AG10803 (cell line): ENCODE measurements at places on chromosomes 2 and 18.

- no peak for DNase-seq
Measured at GRCh38 chr18:46538376-46538775, 118.6 kb downstream of the LOXHD1 start.

DNA sequence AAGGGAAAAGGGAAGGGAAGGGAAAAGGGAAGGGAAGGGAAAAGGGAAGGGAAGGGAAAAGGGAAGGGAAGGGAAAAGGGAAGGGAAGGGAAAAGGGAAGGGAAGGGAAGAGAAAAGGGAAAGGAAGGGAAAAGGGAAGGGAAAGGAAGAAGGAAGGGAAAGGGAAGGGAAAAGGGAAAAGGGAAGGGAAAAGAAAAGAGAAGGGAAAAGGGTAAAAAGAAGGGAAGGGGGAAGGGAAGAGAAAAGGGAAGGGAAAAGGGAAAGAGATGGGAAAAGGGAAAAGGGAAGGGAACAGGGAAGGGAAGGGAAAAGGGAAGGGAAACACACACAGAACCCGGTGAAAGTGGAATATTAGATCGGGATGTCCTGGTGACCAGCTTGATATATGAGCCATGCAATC is 40.8 kb downstream of the EIPR1 start:
- no peak for DNase-seq

DNA sequence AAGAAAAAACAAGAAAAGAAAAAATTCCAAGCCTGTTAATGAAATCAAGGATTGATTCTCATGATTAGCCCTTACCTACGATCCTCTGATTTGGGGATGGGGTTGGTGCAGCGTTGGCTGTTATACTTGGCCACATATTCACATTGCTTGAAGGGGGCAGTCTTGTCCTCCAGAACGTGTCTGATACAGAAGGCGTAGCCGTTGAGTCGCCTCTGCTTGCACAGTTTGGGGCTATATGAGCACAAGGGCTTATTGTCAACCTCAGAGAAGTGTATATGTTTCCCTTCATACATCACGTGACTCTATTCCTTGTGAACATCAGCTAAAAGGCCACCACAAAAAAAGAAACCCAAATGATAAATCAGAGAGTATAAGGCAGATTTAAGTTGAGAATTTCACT is 23.2 kb downstream of the INO80D start:
- DNase-seq = no peak

GRCh38 chr2:16055848-16056580 is 115.7 kb downstream of the MYCN start:
- DNase-seq = no peak

- peak; percentile 63 for DNase-seq
Measured at GRCh38 chr2:238973038-238973739, 125.3 kb downstream of the TWIST2 start.

- peak; percentile 77 for DNase-seq
Measured at GRCh38 chr2:166117491-166117890, 10.3 kb downstream of the SCN1A start.

GRCh38 chr2:36266536-36267121 is 88.9 kb upstream of the CRIM1 start:
- DNase-seq = no peak

GRCh38 chr2:145260081-145260480 is 740.2 kb upstream of the ZEB2 start:
- DNase-seq = no peak

DNA sequence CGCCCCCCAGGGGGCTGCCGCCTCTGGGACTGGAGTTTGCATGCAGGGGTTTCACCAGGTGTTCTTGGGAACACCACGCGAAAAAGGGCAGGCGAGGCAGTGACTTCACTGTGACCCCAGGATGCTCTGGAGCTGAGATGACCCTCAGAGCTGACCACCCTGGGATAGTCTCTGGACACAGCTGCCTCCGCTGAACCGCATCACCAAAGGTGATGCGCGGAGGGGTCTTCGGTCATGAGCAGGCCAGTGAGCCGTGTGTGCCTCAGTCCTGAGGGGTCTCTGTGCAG is 17.5 kb downstream of the GPR35 start:
- DNase-seq = no peak

- DNase-seq = no peak
Measured at GRCh38 chr2:63425079-63425416, 163.2 kb downstream of the WDPCP start.

DNA sequence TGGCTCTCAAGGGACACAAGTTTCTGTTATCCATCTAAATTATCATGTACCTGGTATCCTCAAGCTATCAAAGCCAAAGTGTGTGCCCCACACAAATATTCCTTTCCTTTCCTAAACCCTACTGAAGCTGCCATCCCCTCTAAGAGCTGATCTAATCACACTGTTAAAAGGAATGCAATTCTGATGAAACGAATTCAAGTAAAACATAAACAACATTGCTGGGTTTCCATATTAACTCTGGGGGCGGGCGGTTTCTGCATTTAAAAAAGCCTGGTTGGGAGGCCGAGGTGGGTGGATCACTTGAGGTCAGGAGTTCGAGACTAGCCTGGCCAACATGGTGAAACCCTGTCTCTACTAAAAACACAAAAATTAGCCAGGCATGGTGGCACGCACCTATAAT is 41.9 kb upstream of the PCBP1 start:
- DNase-seq = no peak

DNA sequence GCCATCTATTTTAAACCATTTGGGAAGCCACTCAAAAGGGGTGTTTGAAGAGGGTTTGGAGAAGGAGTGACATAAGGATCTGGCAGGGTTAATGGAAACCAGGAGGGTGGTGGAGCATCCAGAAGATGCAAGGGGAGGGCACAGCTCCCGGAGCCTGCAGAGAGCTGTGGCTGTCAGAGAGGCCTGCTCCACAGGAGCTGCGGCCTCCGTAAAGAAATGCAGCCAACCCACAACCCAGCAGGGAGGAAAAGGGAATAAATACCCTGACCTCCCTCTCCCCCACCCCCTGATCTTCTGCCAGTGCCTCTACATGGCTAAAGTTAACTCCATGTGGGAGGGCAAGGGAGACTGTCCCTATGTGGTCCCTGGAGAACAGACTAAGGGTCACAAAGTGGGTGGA is 567.1 kb upstream of the POU3F3 start:
- no peak for DNase-seq

DNA sequence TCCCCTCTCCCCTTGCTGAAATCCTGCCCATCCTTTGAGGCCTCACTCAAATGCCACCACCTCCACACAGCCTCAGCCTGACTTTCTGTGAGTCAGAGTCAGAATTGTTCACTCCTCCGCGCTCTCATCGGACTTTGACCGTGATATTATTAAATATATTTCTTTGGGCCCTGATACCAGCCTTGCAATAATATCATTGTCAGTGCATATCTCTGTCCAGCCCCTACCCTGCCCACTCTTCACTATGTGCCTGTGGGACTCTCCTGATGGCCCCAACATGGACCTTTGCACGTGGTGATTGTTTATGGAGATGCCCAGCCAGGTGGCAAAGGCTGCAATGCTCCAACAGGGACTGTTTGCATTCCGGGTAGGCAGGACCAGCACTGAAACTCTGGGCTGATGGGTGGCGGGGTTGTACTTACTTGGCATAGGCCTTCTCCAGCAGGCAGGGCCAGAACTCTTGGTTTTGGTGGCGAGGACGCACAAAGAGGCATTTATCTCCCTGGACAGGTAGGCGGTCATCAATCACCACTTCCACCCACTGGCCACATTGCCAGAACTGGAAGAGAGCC is 37.3 kb downstream of the CAPN13 start:
- DNase-seq = no peak
